M059J (cell line): ENCODE measurements at places on chromosomes 1 and 21.

DNA sequence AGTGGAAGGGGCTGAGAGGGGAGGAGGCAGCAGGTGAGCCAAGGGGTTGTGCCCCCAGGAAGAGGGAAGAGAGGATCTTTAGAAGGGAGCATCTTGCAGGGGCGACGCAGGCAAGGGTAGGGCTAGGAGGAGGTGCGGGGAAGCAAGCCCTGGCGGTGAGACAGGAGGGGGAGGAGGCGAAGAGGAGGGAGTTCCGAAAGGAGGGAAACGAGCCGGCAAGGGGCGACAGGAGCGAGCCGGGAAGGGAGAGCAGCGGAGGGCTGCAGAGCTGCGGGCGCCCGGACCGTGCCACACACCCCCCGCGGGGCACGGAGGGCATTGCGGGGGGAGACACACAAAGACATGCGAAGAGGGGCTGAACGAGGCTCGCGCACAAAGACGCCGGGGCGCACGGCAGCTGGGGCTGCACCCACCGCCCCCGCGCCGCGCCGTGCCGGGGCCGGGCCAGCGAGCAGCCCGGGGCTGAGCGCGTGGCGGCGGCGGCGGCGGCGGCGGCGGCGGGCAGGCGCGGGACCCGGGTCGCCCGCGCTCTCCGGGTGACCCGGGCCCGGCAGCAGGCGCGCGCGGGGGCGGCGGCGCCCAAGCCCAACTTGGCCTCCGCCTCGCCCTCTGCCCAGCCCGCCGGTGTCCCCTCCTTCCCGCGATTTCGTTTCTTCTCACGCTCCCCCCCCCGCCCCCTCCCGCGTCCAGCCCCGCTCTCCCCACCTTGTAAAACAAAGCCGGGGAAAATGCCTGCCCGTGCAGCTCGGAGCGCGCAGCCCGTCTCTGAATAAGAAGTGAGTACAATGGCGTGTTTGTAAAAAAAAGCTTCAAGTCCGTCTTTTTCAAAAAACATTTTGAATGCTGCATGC, at the start of gene KCNK2:
KCNK2 (plus strand) TSS at position 206 of the 851 bp plus-strand sequence. CDS start 649 bp downstream, outside the sequence.
- DNase-seq: peak; percentile 37

DNA sequence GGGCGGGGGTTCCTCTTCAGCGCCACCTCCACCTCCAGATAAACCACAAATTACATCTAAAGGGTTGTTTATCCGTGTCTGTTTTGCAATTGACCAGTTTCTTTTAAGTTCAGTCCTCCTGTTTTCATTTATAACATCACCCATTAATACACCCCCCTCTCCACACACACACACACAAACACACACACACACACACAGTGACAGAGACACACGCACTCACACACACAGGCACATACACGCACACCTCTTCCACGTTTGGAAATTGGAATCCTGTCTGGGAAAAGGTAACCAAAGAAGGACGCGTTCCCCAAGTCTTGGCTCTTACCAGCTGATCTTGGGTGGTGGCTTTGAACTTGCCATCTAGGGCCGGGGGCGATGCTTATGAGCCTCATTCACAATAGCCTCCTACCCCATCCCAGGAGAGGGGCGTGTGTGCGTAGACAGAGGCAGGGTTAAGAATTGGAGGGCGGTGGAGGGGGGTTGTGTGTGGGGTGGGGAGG, 442 bp upstream of the CSMD2 start:
- peak; percentile 73 for DNase-seq

GRCh38 chr1:117719004-117719403, 113.2 kb downstream of the TENT5C start:
- no peak for DNase-seq

GRCh38 chr21:17440969-17441368, 71.9 kb upstream of the CXADR start:
- no peak for DNase-seq

DNA sequence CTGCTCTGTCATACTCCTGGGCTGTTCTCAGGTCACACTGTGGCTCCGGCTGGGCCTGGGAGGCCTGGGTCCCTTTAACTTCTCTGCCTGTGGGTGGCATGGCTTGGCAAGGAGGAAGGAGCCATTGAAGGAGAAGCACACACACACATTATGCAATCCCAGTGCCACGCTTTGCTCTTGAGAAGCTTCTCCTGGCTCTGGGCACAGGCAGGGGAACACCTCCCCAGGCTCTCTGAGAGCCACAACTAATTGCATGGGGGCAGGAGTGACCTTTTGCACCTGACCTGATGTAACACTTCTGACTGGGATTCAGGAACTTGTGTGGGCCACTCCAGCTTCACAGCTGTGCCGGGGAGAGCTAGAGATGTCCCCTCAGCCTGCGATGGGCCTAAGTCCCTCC, 23.1 kb downstream of the LGR6 start:
- DNase-seq: no peak

- peak; percentile 31 for DNase-seq
These were observed 71.7 kb upstream of the SIM2 start for GRCh38 chr21:36627242-36627641.

GRCh38 chr1:179706339-179706941, 36.7 kb upstream of the FAM163A start:
- DNase-seq: peak; percentile 60

- DNase-seq: no peak
These were observed 101.7 kb downstream of the PATJ start for GRCh38 chr1:61844006-61844405.
